NCI-H69 (cell line): ENCODE measurements at places on chromosomes 2 and 18.

DNA sequence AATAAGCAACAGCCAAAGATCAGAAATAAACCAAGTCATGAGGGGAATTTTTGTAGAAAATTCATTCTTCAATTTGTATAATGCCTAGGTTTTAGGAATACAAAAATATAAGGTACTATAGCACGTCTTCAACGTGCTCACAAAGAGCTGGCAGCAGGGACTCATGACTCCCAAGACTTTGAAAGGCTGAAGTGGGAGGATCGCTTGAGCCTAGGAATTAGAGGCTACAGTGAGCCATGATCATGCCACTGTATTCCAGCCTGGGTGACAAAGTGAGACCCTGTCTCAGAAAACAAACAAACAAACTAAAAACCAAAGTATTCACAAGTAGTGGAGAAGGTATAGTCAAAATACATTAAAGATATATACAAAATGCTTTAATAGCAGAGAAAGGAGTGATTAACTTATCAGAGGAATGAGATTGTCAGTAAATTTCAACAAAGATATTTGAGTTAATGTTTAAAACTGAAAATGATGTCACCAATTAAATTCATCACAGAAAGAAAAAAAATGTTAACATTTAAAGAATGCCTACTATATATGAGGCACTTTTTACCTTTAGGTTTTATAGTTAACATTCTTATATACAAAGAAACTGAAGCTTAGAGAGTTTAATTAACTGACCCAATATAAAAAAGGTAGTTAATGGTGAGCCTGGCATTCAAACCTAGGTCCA is 3.2 kb downstream of the WDR33 start:
- DNase-seq: no peak

DNA sequence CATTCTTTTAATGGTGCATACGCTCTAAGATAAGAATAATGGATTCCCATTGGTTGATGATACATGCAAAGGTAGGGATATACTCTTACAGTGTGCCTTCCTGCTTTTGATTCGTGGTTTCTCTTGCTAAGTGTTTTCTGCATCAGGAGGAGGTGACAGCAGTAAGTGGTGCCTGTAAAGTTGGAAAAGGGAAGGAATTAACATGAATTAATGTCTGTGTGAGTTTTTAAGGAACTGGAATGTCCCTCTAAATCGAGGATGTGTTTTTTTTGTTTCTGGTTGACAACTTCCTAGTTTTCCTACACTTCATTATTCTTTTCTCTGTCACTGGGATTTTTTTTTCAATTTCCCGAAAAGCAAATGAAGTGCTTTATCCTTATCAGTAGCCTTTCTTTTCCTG is 54.4 kb downstream of the CRIM1 start:
- no peak for DNase-seq

GRCh38 chr2:172097557-172098131 is 5.1 kb downstream of the DLX2 start:
- DNase-seq: peak; percentile 40

DNA sequence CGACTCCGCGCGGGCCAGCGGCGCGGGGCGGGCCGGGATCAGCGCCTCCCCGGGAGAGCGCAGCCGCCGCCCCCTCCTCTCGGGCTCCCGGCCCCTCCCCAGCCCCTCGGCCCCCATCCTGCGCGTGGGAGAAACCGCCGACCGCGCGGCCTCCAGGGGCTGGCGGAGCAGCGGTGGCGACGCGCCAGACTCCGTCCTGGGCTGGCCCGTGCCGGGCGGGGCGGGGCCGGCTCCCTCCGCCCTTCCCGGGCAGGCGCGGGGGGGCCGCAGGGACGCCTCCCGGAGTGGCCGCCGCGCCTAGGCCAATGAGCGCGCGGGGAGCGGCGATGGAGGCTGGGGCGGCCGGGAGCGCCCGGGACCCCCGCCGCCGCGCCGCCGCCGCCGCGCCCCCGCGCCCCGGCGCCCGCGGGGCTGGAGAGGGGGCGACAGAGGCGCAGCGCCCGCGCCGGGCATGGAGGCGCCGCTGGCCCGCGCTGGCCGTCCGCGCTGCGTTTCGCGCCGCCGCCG is 49.1 kb downstream of the KCNIP3 start:
- DNase-seq: peak; percentile 45

DNA sequence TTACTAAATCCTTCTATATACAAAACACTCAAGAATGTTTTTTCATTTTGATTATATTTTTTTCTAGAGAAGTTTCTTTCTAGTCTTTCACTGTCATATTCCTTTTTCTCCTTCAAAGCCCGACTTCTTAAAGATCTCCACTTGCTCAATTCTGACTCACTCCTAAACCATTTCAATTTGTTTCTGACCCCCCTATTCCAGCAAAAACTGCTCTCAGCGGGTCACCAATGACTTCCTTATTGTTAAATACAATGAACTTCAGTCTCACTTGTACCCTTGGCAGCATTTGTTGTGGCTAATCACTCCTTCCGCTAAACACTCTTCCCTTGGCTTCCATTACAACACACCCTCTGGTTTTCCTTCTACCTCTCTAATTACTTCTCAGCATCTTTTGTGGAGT is 111.1 kb upstream of the RBBP8 start:
- peak; percentile 67 for DNase-seq

- DNase-seq: no peak
These were observed 447.2 kb upstream of the SPHKAP start for GRCh38 chr2:228628682-228629081.

GRCh38 chr2:42736598-42737322 is 27.2 kb downstream of the OXER1 start:
- no peak for DNase-seq

DNA sequence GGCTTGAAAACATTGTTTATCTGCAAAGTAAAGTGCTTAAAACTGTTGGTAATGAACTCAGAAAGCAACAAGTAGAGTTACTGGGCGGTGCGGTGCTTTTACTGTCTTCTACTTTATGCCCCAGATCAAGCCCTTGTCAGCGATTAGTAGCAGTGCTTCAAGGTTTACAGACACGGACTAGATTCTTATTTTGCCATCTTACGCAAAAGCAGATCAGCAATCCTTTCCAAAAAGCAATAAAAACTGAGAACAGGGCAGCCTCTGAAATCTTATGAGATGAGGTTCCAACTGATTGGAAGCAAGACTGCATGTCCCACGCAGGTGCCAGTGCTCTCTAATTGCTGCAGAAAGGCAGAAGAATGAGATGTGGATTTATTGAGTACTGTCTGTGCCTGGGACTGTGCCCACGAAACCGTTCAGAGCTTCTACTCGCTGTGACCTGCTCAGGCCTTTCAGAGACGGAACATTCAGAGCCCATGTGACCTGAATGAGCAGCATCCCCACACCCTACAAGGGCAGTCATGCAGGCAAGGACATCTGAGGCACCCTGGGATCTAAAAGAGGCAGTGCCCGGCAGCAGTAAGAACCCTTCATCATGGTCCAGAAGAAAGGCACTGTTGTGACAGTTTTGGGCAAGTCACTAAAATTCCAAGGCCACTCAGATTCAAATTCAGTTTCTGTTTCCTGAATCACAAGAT is 15.7 kb downstream of the COL4A3 start:
- no peak for DNase-seq

DNA sequence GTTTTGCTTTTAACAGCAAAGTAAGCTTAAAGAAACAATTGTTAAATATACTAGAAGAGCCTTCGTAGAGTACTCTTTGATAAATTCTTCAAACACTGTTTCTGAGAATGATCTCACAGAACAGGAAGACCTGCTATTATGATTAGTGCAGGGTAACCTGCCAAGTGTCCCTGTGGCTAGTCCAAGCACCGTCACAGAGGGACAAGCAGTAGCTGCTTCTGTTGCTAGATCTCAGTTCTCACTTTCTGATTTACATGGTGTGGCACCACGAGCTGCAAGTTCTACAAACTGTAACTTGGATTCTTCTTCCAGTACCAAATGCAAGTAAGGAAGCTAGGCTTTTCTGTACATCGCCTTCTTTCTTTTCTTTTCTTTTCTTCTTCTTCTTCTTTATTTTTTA is 121.5 kb downstream of the PIEZO2 start:
- DNase-seq: no peak

DNA sequence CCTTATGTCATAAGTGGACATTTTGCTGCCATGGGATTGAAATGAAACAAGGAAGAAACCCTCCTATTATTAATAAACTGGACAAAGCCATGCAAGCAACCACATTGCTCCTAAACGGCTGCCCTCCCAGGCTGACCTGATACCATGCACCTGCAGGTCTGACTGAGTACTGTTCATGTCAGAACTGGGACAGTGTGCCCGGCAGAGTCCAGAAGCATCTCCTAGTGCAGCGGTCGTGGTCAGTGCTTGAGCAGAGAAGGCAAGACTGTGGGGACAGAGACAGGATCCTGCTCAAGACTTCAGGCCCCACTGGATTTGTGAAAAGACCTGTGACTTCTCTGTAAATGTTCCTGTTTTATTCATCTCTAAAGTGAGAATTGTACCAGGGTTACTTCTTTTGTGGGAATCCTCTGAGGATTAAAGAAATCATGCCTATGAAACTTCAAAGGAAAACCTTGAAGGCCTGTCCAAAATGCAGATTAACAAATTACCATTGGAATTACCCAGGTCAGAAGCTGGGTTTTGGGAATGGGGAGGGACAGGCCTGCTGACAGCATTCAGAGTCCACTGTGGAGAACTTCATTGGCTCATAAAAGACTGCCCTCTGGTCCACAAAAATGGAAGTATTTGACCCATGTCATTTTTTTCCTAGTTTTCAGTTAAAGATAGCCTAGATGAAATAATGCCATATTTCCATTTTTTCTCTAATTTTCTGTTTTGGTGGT is 13.9 kb downstream of the RNF144A start:
- DNase-seq: no peak

DNA sequence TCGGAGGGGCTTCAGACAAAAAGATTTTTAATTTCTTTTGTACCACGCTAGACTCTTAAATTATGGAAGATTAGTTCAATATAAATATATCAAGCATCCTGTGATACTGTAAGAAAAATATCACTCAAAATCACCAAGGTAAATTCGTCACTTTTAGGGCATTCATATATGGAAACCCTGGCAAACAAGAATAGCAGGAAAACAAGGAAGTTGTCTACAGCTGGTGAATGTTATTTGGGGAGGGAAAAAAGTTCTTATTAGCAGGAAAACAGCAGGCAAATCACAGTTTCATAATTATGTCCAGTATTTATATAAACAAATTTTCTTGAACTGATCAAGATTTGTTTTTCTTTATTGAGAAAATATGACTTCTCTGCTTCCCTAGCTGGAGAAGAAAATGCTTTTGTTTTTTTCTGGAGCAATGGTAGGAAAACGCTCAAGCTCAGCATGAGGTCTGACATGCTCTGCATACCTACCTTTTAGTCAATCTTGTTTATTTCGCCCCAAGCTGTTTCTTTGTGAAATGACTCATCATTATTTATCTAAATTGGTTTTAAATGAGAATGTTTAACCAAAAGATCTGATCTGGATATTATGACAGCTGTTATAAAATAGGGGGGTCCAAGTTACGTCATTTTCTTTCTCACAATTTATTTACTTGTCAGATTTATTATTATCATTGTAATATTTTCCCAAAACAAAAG is 14.7 kb downstream of the LINC00305 start:
- peak; percentile 80 for DNase-seq

DNA sequence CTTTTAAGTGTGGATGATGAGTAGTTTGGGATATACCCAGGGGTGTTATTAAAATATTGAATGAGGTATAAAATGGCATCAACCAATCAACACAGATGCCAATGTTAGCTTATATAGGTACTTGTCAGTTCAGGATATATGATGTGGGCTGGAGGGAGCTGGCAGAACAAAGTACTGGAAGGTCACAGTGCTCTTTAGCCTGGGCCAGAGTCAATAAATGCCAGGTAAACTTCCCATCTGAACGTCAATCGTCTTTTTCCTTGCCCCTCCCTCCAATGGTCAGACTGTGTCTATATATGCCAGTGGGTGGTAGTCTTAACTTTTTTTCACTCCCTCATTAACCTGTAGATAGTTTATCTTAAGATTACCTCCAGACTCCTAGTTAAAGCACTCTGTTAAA is 140.8 kb upstream of the RBMS1 start:
- DNase-seq: no peak

- peak; percentile 47 for DNase-seq
These were observed 54.0 kb upstream of the RNU4ATAC start for GRCh38 chr2:121476684-121477083.

DNA sequence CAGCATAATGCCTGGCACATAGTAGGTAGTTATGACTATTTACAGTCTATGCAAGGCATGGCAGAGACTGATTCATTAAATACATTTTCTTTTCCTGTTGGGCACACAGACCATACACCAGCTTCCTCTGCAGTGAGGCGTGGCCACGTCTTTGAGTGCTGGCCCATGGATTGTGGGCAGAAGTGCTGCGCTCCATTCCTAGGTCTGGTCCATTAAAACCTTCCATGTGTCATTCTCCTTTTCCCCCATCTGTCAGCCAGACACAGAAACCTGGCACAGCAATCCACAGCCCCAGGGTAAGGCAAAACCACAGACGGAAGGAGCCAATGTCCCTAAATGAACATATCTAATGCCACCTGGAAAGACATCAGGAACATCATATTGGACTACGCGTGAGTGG is 141.9 kb downstream of the TTC32 start:
- no peak for DNase-seq

GRCh38 chr2:53941749-53942148 is 29.0 kb downstream of the PSME4 start:
- no peak for DNase-seq

DNA sequence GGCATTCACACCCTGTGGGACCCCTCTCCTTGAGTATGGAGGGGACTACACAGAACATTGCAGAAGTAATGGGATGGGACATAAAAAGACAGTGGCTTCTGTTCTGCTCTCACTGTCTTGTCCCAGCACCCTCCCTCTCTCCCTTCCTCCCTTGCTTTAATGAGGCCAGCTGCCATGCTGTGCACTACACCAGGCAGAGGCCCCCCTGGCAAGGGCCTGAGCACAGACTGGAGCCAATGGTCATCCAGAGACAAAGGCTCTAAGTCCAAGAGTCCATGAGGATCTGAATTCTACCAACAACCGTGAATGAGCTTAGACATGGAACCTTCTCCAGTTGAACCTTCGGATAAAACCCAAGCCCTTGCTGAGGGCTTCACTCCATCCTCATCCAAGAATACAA is 263.0 kb downstream of the NDUFA10 start:
- DNase-seq: no peak

DNA sequence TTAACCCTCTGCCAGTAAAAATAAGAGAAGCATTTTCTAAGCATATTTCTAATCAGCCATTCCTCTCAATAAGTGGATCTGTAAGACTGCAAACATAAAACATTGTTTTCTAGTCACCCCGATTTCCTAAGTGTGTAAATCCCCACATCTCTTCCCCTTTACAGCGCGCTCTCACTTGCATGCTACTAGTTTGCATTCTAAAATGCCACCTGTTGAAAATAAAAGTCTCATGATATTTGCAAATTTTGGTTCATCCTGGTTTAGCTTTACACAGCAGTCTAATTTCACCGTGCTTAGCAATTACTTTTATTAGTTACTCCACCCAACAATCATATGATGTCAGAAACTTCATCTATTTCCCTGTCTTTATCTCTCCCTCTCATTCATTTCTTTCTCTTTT is 1230.7 kb upstream of the ZEB2 start:
- no peak for DNase-seq

- peak; percentile 69 for DNase-seq
These were observed 3.9 kb upstream of the KLHL29 start for GRCh38 chr2:23381084-23381483.

GRCh38 chr2:227025510-227025909 is 138.5 kb downstream of the COL4A4 start:
- DNase-seq: no peak
